Activated naive CD4-positive, alpha-beta T cell treated with anti-CD3 and anti-CD28 coated beads, Interleukin-2, amount 50 U/mL, for 72 hours (primary cell): ENCODE measurements at places on chromosomes 7 and 10. TPM values are rescaled to one million over a fixed set of nuclear protein-coding genes. Genes with fewer than 3 reads are reported as not detected.

Gene GRM3
- total RNA-seq, result not detected

Gene AGR2
- total RNA-seq, result not detected

- DNase-seq, result no peak
Observed at GRCh38 chr10:122290833-122291532, 19.9 kb downstream of the BTBD16 start.

GRCh38 chr10:44066527-44067255 is 318.2 kb downstream of the CXCL12 start:
- no peak for DNase-seq

DNA sequence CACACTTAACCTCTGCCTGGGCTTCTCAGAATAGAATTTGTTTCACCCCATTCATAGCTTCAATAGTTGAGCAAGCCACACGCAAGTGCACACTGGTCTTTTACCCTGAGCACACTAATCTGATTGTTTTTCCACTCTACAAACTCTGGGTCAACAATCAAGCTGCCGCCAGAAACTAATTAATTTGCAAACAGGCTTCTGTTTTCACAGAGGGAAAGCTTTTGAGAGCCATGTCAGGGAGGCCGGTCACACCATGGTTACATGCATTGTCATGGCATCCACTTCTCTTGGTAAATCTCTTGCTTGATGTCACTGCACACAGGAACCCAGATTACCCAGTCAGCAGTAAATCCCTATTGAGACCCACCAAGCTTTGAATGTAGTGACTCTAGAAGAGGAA is 154.2 kb downstream of the SEMA3A start:
- DNase-seq, result no peak
